Left ventricle myocardium inferior (tissue), 1 donor: ENCODE measurements at places on chromosomes 5 and 9. TPM values are rescaled to one million over a fixed set of nuclear protein-coding genes. Genes with fewer than 3 reads are reported as not detected.

SHISAL2B gene
- total RNA-seq: not detected

PCDH1 gene
- 16.1 TPM for total RNA-seq

SPAAR gene
- 6.5 TPM for total RNA-seq

ARSI gene
- total RNA-seq: 0.16 TPM

MYORG gene
- total RNA-seq: 6.3 TPM

DNA sequence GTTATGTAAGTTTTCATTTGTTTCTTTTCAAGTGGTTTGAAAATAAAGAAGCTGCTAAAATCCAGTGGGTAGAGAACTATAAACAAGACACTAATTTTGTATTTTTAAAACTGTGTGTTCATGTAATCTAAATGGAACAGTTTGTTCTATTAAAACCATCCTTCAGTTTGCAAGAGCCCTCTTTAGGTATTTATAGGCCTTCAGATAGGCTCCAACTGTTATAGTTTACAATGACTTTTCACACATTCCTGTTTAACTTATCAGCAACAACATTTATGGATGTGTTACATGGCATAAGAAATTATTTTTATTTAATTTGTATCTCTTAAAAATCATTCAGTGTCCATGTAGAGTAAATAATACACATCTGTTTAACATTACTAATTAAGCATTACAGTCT, 126.7 kb upstream of the SLCO6A1 start:
- no peak for DNase-seq

DNA sequence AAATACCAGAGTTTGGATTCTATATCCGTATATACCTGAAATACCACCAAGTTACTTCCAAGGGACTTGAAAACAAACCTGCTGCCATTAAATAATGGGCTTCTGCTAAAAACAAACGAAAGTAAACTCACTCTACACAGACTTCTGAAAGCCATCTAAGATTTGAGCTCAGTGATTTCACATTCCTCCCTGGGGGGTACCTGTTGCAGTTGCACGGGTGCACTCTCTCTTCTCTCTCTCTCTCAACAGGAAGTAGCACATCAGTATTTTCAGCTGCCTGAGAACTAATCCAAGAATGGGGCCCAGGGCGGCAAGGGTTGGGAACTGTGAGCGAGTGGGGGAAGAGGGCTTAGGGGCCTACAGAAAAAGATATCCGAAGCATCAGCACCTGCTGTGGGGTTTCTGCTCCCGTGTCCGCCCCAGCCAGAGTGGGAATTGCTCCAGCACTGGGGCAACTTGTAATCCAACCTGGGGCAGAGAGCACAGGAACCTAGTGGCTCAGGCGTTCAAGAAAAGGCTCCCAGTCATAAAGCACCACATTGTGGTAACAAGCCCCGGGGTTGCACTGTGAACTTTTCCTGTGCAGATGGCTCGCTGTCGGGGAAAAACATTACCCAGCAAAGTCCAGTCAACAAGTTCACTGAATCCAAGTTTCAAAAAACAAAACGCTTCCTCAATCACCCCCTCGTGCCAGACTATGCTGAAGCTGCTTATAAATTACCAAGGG, 99.8 kb downstream of the EFNA5 start:
- no peak for DNase-seq

- DNase-seq: no peak
Observed at GRCh38 chr5:72857396-72857795, 40.9 kb downstream of the TNPO1 start.

GRCh38 chr5:133227082-133227481, 175.3 kb downstream of the HSPA4 start:
- no peak for DNase-seq

GRCh38 chr9:100308965-100309564, 43.7 kb downstream of the TEX10 start:
- no peak for DNase-seq

- DNase-seq: no peak
Observed at GRCh38 chr9:27954858-27955257, 381.6 kb upstream of the C9orf72 start.

DNA sequence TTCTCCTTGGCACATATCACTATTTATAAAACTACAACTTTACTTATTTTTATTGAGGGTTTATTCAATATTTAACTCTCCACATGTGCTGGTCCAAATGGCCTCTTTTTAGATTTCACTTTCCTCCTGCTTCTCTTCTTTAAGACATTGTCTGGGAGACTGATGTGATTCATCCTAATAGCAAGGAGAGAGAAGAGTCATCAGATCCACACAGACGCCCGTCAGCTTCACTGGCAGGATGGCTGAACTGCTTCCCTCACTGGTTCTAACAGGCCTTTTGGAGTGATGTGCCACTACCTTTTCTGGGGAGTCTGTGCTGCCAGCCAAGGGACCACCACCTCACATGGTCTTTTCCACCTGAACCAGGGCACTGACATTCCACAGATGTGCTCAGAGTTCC, 16.5 kb upstream of the ROR2 start:
- no peak for DNase-seq

DNA sequence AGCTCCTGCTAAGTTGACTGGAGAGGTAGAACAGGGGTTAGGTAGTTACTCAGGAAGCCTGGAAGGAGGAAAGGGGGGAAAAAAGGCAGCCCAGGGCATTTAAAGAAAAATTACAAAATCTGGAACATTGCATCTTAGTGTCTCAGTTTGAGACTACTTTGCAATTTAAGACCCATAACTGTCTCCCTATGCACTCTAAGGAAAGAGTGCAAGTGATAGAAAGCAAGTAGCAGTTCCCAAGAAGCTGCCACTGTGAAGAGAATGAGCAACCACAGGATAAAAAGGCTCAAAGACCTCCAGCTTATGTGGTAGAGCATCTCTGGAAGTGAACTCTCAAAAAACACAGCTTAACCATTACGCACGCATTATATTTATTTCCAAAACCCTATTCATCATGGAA, 141.8 kb downstream of the SLCO4C1 start:
- DNase-seq: no peak

GRCh38 chr9:133089271-133089671, 27.5 kb downstream of the CEL start:
- no peak for DNase-seq

DNA sequence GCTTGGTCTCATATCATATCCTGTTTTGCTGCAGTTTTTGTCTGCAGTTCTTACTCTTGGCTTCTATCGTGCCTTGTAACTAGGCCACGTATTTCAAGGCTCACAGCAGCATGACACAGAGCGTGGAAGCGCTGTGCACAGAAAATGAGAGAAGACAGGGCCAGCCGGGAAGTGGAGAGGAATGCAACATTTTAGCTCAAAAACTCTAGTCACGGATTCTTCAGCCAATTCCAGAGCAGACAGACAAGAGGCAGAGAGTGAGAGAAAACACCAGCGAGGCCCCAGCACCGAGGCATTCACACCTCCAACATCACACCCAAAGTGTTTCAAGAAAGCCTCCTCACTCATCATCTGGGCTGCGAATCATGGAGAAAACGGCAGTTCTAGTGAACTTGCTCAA, 160.8 kb downstream of the DNAH5 start:
- no peak for DNase-seq

- DNase-seq: no peak
Observed at GRCh38 chr5:75856056-75856455, 138.8 kb upstream of the POC5 start.

- no peak for DNase-seq
Observed at GRCh38 chr5:161096581-161096980, 244.6 kb upstream of the ATP10B start.
